ENCODE measurements at places on chromosomes 2 and 18. TPM values are rescaled to one million over a fixed set of nuclear protein-coding genes. Genes with fewer than 3 reads are reported as not detected.

- peak; percentile 71 for DNase-seq
Measured at GRCh38 chr18:23515911-23516546, 12.7 kb downstream of the RMC1 start.

DNA sequence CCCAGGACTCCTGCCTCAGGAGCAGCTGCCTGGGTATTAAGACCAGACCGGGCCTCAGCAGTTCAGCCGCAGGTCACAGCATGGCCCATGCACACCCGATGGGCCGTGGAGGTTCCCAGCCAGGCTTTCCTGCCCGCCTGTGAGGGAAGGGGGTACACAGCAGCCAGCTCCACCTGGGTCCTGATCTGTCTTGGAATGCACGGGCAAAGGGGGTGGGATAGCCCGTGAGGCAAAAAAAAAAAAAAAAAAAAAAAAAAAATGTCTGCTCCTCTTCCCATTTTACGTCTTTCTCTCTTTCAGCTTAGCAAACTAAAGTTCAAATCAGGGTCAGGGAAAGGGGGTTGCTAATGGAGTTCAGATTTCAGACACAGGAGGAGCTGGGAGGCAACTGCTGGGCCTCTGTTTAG, 385.2 kb downstream of the TNS1 start:
- no peak for DNase-seq

DNA sequence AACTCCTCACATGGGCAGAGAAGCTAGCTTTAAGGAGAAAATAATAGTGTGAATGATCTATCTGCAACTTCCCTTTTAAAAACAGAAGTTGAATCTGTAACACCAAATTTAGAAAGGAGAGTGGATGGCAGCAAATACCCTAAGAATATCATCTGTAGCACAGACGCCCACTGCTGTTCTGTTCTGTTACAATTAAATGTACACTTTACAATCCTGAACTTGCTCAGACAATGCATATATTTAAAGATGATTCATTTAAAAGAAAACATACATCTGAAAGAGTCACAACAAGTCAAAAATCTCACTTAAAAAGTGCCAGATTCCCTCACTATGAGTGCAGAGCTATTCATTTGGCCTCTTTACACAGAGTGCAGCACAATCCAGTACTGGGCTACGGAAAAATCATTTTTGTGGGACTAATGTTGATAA, 8.0 kb upstream of the SERTAD2 start:
- DNase-seq: peak; percentile 14

The LCT gene
- 0.07 TPM for total RNA-seq

The TBC1D8 gene
- total RNA-seq: 30.6 TPM

The PARD3B gene
- 30.9 TPM for total RNA-seq

Data from endothelial cell of umbilical vein (primary cell).